ENCODE measurements at places on chromosomes 4 and X. TPM values are rescaled to one million over a fixed set of nuclear protein-coding genes. Genes with fewer than 3 reads are reported as not detected.

- no peak for DNase-seq
Measured at GRCh38 chr4:163795885-163796284, 301.4 kb downstream of the TMA16 start.

The CCNG2 gene
- polyA plus RNA-seq: 143 TPM

- no peak for DNase-seq
Measured at GRCh38 chrX:44889824-44890223, 16.8 kb downstream of the KDM6A start.

- DNase-seq: no peak
Measured at GRCh38 chr4:183469285-183469684, 24.8 kb downstream of the CDKN2AIP start.

The NCAPG gene
- polyA plus RNA-seq: 26.7 TPM

The RAB33B gene
- 15.4 TPM for polyA plus RNA-seq

DNA sequence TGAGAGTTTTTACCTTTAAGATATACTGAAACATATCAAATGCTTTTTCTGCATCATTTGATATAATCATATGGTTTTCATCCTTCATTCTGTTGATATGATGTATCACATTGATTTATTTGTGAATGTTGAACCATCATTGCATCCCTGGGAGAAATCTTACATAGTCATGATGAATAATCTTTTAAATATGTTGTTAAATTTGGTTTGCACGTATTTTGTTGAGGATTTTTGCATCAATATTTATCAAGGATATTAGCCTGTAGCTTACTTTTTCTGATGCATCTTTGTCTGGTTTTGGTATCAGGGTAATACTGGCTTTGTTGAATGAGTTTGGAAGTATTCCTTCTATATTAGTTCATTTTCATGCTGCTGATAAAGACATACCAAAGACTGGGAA, 541.4 kb downstream of the TLL1 start:
- no peak for DNase-seq

The HSFX4 gene
- polyA plus RNA-seq: 0.20 TPM

The SYNPO2 gene
- polyA plus RNA-seq: 4.6 TPM

DNA sequence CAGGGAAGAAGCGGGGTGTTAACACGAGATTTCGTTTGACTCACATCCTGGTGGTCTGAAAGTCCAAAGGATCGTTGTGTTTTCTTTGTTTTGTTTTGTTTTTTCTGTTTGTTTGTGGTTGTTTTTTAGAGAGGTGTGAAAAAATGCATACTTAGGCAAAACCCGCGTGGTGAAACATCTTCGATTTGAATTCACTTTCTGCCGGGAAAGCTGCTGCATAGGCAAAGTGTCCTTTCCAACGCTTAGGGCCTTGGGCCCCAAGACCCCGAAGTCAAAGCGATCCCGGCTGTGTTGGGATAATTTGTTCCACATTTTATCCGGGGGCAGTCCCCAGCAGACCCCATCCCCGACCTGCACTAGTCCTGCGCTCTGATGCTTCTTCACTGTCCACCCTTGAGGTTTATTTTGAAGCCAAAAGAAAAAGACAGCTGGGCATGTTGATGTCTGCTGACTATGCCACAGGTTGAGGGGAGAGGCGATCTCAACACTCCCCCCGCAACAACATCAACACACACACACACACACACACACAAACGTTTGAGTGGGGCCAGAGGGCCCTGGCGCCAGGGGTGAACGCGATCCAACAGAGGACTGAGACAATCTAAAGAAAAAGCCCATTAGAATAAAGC, 2.0 kb downstream of the MSX1 start:
- DNase-seq: no peak

DNA sequence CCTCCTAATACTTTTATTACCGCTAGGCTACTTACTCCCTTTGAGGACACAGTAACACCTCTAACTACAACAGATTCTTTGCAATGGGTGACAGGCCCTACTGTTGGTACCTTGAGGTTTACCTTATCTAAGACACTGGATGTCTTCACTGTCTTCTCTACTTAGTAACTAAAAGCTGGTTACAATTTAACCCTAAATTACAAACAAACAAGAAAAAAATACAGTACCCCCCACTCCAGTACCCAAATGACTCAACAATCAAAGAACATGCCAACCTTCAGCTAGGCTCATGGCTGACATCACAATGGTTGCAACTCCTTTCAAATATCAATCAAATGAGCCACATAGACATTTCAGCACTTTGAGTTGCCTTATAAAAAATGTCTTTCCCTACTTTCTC, 198.0 kb downstream of the GUCY2F start:
- DNase-seq: no peak

DNA sequence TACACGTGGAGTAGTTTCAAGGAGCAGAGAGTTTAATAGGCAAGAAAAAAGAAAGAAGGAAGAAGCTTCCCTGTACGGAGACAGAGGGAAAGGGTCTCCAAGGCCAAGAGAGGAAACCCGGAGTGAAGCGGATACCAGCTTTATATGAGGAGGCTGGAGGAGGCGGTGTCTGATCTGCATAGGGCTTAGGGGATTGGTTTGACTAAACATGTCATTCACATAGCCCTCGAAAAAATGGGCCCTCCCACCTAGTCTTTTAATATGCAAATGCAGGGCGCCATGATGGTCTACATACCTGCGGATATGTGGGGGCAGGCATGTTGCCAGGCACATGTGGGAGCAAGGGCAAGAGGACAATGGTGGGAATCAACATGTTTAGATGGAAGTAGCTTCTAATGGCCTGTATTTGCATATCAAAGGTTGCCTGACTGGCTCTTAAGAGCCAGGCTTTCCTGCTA, 103.1 kb upstream of the UGT8 start:
- DNase-seq: no peak

Measured in left renal pelvis (tissue), 4 donors.